Stimulated activated CD8-positive, alpha-beta memory T cell treated with anti-CD3 and anti-CD28 coated beads, Interleukin-12 subunit alpha, Interleukin-12 subunit beta, amount 100 ng/mL, for 4 hours (primary cell): ENCODE measurements at places on chromosomes 4 and X.

DNA sequence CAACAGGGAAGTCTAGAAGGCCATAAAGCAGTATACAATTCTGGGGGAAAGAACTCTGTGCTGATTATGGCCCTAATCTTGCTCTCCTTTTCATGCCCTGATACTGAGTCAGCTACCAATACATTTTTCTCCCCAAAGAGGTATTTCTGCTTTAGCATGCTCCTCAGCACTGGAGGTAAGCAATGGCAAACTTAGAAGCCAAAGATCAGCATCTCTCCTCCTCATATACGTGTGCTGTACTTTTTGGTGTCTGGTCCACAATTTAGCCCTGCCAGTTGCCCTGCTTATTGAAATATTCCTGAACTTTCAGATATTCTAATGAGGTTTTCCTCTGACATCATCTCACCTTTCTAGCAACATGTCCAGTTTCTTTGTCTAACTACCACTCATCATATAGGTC lies 226.2 kb downstream of the FSTL5 start:
- no peak for DNase-seq

DNA sequence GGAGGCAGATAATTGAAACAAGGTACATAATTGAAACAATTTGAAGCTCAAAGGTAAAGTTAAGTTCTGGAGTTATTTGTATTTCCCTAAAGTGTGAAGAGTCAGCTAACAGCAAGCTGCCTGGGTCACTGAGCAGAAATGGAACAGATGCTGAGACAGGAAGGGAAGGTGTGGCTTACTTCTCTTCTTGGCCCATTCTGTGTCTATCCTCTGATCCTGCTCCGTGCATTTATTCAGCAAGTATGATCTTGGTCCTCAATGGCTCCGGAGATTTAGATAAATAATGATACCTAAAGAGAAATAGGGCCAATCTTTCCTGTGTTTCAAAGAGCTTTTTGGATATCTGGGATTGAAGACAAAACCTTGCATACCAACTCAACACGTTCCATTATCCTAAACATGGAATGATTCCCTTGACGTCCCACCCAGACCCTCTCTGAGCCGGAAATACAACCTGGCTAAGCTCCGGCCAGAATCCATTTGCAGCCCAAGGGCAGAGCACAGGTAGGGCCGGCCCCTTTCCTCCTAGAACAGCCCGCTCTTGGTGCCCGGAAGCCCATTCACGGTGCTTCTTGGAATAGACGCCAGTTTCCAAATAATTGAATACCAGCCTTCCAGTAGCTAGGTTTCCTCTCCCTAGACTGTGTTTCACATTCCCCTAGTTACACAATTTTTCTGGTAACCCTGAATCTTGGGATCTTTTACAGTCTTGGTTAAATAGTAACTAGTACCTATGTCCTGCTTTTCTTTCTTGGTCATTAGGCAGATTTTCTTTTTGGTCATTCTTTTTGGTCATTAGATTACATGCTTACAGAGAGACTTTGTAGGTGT lies 211.0 kb downstream of the NWD2 start:
- no peak for DNase-seq

- DNase-seq = no peak
These were observed 824 bp upstream of the UGDH start for GRCh38 chr4:39528061-39528465.

- DNase-seq = no peak
These were observed 1.7 kb downstream of the SLC2A9 start for GRCh38 chr4:10019521-10020051.

DNA sequence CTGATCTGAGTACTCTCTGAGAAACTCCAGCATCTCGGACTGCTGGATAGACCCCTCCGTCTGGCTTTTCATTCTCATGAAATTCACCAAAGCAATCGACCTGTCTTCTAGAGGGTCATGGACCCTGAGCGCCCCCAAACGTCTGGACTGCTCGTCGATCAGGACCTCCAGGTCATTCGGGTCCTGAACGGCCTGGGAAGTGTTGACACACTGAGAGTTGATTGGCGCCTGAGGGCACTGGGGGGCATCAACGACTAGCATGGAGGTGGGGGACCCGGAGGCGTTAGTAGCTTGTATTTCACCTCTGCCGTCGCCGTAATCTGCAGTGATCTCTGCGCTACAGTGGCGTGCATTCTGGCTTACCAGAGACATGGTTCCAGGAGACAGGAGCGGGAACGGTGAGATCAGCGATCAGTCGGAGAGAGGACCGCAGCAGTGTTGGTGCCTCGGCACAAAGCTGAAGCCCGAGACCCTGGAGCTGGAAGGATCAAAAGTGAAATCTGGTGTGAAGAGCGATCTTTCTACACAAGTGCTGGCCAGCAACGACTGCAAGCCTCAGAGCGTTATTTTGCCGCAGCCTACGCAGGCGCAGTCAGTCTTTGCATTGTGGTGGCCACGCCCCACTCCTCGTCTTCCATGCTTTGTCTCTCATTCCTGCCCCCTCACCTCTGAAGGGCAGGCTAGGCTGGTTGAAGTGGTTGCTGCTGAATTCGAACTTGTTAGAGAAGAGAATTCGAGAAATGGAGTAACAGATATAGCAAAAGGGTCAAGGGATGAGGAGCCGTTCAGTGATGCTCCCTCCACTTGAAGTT lies at the start of gene MAGEE2:
Gene MAGEE2, minus strand, starts transcription at position 575 of the 812 bp plus-strand sequence. Its CDS starts 203 bp downstream, at position 372.
- DNase-seq = no peak

GRCh38 chrX:43849173-43849572 lies 33.1 kb downstream of the MAOB start:
- DNase-seq = no peak

DNA sequence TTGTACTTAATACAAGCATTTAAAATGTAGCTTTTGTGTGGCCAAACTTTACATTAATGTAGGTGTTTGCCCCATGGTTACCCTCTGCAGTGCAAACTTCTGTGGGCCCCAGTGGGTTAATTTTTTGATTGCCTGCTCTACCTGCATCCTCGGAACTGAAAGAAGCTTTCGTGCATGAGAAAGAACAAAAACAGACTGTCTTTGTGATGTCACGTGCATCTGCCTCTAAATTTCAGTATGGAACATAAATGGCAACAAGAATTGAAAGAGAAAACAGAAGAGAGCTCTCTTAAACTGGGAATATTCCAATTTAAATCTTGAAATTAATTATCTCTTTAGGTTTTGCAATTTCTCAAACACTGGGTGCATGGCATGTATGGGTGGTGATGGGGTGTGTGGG lies 182.4 kb upstream of the LCORL start:
- no peak for DNase-seq
